Occipital lobe (tissue), 3 donors: ENCODE measurements at places on chromosomes 3 and 15. TPM values are rescaled to one million over a fixed set of nuclear protein-coding genes. Genes with fewer than 3 reads are reported as not detected.

- DNase-seq = no peak
Measured at GRCh38 chr3:162760789-162761188, 1264.2 kb downstream of the OTOL1 start.

GRCh38 chr15:61835496-61836106, 224.6 kb downstream of the VPS13C start:
- DNase-seq = peak; percentile 49

DNA sequence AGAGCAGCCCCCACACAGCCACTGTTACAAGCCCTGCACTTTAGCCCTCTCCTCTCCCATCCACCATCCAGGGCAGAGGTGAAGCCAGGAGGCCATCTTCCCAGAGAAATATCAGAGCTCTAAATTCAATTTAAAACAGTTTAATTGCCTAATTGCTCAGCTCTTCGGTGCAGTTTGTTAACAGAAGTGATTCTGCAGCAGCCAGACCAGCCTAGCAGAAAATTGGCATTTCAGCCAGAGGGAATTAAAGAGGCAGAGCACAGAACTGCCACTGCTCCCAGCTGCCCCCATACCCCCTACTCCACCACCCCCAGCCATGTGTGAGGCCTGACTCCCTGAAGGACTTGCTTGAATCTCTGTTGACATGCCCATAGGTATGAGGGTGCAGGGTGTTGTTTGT, 38.5 kb downstream of the TPRA1 start:
- DNase-seq = no peak

GRCh38 chr3:54915976-54916375, 11.9 kb downstream of the LRTM1 start:
- DNase-seq = no peak

TCAIM gene
- 60.5 TPM for total RNA-seq
